ENCODE measurements at places on chromosomes 3 and 15. TPM values are rescaled to one million over a fixed set of nuclear protein-coding genes. Genes with fewer than 3 reads are reported as not detected.

Gene KIF15
- total RNA-seq, result 1.5 TPM

Gene FBXW12
- total RNA-seq, result not detected

Gene CIDEC
- not detected for total RNA-seq

Gene NANOGP8
- not detected for total RNA-seq

Gene SRPRB
- 99.4 TPM for total RNA-seq

Gene LYZL4
- total RNA-seq, result not detected

Gene IL12A
- total RNA-seq, result 3.0 TPM

Gene FGF12
- total RNA-seq, result 1.8 TPM

Gene FSIP1
- 0.84 TPM for total RNA-seq

Gene GABRA5
- 5.9 TPM for total RNA-seq

Gene TGM5
- 0.16 TPM for total RNA-seq

Gene HTR3E
- not detected for total RNA-seq

Gene HRG
- not detected for total RNA-seq

Gene MAP6D1
- 4.6 TPM for total RNA-seq

Gene SLC28A1
- not detected for total RNA-seq

Gene GOLGA8G
- not detected for total RNA-seq

Gene ANKUB1
- not detected for total RNA-seq

Gene MCF2L2
- total RNA-seq, result 0.89 TPM

Gene CCR8
- total RNA-seq, result not detected

Gene CLCN2
- 9.0 TPM for total RNA-seq

Gene ACAD9
- 32.4 TPM for total RNA-seq

Gene CHRD
- total RNA-seq, result 3.4 TPM

Gene GOLGA8S
- total RNA-seq, result 0.14 TPM

Gene EFHB
- 0.94 TPM for total RNA-seq

Gene PTX3
- total RNA-seq, result 3.0 TPM

Gene ZNF80
- total RNA-seq, result not detected
